ENCODE measurements at places on chromosomes 1 and 21.

GRCh38 chr1:90723590-90724108 lies 6.5 kb upstream of the BARHL2 start:
- no peak for DNase-seq

- DNase-seq = no peak
Measured at GRCh38 chr1:71599306-71599705, 518.5 kb upstream of the ZRANB2 start.

DNA sequence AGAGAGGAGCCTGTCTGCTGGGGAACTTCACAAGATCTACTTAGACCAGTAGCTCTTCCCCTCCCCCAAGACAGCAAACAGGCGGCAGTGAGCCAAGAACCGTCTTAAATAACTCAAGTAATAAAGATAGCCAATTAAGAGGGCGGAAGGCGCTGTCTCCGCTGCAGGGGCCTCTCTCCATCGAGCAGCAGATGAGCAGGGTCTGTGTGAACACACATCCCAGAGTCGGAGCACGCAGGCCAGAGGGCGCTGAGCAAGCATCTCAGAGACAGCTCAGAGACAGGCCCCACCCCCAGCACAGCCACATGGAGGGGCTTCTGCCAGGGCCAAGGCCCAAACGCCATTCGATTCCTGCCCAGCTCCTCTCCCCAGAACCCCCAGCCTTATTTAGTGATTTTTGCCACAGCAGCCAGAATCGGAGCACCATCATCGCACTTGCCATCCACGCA lies 11.1 kb downstream of the IFFO2 start:
- DNase-seq = no peak

- no peak for DNase-seq
Measured at GRCh38 chr1:3391711-3392110, 62.8 kb upstream of the ARHGEF16 start.

All from stimulated activated CD4-positive, alpha-beta T cell treated with anti-CD3 and anti-CD28 coated beads, Interleukin-1b, Interleukin-23, amount 100 ng/mL, for 48 hours (primary cell).